ENCODE measurements at places on chromosomes 7 and 10.

GRCh38 chr7:88546808-88547207 lies 212.7 kb upstream of the ZNF804B start:
- DNase-seq, result peak; percentile 32

DNA sequence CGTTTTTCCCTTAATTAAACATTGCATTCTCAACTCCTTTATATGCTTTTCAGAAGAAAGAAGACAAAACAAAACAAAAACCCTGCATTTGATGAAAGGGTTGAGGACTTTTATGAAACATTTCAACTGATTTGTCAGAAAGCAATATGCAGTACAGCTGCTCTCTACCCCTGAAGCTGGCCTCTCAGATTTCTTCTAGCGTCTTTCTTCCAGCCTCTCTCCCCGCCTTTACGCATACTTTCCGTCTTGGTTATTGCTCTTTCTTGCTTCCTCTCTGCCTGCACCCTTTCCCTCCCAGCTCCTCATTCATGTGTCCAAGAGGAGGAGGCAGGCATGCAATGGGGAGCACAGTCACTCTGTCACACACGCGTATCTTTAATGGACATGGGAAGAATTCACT lies 91.0 kb upstream of the COL1A2 start:
- DNase-seq, result no peak

DNA sequence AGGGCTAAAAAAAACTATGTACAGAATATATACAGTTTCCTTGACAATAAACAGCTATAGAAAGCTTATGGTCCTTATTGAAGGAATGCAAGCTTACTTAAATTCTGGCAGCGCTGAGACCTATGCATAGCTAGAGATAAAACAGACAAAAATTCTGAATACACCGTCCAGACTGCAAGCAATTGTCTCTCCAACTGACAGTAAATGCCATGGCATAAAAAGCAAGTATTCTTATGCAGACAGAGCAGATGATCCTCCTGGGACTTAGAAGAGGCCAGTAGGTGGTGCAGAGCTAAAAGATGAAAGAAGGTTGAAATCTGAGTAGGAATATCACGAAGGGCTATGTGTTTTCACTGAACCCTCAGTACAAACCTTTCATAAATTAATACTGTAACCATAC lies 157.0 kb upstream of the CACNA2D1 start:
- DNase-seq, result no peak

DNA sequence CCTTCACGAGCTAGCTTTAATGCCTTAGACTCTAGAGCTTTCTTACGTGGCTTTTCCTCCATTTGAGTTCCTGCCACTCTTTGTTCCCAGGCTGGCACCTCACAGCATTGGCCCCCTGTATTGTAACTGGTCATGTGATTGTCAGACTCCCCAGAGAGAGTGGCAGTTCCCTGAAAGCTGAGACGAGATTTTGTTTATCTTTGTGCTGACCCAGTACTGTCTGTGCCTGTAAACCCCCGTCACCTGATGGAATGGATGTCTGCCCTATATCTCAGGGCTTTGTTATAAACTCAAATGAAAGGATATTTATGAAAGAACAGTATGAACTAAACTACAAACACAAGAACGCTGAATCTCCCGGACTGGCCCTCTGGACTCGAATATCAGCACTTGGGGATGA lies 13.0 kb downstream of the NOBOX start:
- no peak for DNase-seq

DNA sequence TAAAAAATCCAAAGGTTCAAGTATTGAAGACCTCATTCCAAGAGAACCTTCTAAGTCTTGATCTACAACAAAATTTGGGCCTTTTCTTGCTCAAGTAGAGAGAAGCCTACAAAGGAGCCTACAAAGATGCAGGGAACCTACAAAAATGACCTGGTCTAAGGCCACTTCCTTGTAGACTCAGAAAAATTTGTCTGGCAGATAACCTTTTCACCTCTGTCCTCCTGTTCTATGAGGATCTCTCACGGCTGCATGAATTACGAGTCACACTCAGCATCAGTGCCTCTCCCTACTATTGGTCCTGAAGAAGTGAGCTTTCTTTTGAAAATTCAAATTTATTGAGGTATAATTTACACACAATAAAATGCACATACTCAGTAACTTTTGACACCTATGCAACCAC lies 29.3 kb downstream of the CCNJ start:
- no peak for DNase-seq

DNA sequence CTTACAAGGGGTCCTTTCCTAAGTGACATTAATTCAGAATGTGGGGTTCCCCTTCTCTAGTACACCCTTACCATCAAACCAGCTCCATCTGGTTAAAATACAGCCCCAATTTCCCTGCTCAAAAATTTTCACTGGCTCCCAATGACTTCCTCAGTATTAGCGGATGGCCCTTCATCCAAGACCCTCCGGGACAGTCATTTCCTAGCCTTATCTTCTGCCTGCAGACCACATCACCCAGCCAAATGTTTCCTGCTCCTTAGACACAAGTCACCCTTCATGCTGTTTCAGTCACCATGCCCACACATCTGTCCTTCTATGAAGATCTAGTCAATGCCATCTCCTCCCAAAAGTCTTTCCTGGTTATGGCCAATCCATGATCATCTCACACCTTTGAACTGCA lies 45.2 kb downstream of the PARD3 start:
- no peak for DNase-seq

- DNase-seq, result no peak
Observed at GRCh38 chr10:126097558-126098225, 201.3 kb downstream of the FANK1 start.

GRCh38 chr7:149879766-149880637 lies 6.2 kb downstream of the ATP6V0E2 start:
- DNase-seq, result no peak

- no peak for DNase-seq
Observed at GRCh38 chr10:28429045-28429444, 103.9 kb upstream of the WAC start.

DNA sequence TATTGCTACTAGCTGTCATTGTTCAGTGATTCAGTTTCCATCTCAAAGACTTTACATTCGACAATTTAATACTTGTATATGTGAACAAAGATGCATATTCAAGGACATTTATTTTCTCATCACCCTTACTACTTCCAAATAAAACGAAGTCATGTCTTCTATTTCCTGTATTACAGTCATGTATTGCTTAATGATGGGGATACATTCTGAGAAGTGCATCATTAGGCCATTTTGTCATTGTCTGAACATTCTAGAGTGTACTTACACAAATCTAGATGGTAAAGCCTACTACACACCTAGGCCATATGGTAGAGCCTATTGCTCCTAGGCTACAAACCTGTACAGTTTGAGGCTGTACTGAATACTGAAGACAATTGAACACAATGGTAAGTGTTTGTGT lies 6.5 kb downstream of the C10orf95 start:
- no peak for DNase-seq
